ENCODE measurements at places on chromosomes 5 and 9.

DNA sequence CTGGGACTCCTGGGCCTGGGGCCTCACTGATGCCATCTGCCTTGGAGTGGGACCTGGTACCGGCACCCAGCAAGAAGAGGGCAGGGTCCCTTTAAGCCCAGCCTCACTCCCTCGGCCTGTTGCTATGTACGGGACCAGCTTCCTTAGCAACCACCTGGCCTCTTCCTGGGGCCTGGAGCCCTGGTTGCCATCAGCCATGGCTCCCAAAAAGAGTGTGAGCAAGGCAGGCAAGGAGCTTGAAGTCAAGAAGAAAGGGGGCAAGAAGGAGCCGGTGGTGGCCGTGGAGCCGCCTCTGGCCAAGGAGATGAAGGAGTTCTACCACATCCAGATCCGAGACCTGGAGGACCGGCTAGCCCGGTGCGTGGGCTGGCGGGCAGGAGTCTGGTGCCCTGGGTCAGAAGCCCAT lies at the start of gene CFAP157:
CFAP157 (plus strand) TSS at position 153 of the 406 bp plus-strand sequence; CDS start at position 197, 44 bp downstream.
- DNase-seq: no peak

DNA sequence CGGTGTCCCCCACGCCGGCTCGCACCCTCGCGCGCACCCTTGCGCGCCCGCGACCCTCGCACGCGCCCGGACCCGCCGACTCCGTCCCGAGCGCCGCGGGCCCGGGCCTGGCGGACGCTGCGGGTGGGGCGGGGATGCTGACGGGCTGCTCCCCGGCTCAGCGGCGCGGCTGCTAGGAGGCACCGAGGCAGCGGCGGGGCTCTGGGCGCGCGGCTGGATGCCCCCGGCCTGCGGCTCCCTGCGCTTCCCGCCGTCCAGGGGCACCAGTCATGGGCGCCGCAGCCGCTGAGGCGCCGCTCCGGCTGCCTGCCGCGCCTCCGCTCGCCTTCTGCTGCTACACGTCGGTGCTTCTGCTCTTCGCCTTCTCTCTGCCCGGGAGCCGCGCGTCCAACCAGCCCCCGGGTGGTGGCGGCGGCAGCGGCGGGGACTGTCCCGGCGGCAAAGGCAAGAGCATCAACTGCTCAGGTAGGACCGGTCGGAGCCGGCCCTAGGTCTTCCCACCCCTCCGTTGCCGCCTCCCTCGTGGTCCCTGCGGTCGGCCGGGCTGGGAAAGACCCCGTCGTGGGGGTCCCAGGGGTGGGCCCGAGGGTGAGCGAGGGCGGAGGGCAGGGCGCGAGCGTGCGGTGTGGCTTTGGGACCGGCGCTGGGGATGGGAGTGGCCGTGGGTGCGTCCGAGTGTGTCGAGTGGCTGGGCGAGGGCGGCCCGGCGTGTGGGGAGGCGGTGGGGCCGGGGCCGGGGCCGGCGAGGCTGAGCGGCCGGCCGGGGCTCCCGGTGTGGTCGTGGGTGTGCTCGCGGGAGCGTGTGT lies 530 bp downstream of the TMEFF1 start:
- DNase-seq: no peak

DNA sequence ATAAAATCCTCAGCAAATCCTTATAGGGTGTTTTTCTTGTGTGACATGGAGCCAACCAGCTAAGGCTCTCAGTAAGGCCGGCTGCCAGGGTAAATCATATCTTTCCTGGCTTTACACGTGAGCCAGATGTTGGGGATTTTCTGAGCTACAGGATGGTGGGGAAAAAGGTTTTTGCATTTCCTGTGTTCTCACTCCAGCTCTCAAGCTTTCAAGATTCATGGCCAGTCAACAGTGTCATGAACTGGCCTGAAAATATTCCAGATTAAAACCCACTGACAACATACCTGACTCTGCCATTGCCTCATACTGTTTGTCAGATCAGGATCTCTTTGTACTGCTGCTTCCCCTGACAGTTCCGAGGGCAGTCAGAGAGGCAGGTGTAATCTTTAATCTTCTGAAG lies 306.9 kb downstream of the GLIS3 start:
- no peak for DNase-seq

DNA sequence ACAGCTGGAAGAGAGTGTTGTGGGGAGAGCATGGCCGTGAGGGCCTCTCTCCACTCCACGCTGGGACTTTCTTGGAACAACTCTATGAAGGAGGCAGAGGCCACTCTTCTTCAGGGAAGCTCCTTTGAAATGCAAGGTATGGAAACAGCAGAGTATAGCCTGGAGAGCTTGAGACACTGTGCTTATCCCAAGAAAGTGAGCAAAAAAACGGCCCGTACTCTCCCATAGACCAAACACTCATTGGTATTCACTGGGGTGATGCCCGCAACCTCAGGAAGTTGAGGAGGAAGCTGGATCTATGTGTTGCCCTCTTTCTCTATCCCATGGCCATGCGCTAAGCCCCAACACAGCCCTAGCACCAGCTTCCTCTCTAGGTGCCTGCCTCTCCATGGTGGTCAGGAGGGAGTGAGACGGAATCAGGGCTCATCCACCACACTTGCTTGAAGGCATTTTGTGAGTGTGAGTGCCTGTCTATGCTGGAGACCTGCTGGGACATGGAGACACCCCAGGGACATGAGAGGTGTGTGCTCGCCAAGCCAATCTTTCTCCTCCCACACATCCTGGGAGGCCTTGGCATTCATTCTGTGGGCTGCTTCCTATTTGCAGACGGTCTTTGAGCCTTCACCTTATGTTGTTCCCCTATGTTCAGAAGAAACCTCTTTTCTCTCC lies 616.6 kb downstream of the IRX1 start:
- no peak for DNase-seq

- no peak for DNase-seq
Observed at GRCh38 chr5:32225445-32225844, 51.3 kb upstream of the GOLPH3 start.

GRCh38 chr5:169369130-169369529 lies 68.2 kb upstream of the SLIT3 start:
- DNase-seq: no peak

DNA sequence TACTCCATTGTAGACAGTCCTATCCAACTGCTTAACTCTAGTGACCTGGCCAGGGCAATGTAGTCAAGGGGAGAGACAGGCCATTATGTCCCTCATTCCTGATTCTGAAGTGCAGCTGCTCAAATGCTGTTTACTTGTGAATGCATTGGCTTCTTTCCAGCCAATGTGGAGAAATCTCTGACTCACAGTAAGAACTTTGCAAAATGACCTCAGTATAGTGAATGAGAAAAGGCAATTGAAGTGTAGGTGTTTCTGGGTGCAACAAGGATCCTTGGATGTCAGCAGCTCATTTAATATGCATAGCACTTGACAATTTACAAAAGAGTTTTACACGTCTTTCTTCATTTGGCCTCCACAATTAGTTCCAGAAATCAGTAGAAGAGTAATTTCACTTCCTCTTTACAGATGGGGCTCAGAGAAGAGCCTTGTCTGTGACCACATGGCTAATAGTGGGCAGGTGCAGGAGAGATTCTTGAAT lies 367.2 kb downstream of the OSTF1 start:
- no peak for DNase-seq

- DNase-seq: no peak
Observed at GRCh38 chr5:170389550-170389892, 354 bp upstream of the KCNMB1 start.

DNA sequence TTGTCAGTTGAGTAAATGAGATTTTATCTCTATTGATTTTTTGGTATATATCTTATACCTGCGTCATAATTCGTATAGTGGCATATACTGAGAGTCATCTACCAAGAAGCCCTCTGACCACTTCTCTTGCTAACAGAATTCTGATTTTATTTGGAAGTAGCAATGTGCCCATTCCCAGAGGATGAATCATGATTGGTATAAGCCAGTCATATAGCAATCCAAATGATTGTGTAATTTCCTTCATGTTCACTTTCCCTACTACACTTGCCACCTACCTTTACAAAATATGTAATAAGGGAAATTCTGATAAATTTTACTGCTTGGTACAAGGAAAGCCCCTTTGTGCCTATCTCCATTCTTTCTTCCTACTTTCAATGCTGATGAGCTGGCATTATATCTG lies 16.1 kb upstream of the ZNF462 start:
- no peak for DNase-seq
